ENCODE measurements at places on chromosomes 6 and 20. TPM values are rescaled to one million over a fixed set of nuclear protein-coding genes. Genes with fewer than 3 reads are reported as not detected.

DNA sequence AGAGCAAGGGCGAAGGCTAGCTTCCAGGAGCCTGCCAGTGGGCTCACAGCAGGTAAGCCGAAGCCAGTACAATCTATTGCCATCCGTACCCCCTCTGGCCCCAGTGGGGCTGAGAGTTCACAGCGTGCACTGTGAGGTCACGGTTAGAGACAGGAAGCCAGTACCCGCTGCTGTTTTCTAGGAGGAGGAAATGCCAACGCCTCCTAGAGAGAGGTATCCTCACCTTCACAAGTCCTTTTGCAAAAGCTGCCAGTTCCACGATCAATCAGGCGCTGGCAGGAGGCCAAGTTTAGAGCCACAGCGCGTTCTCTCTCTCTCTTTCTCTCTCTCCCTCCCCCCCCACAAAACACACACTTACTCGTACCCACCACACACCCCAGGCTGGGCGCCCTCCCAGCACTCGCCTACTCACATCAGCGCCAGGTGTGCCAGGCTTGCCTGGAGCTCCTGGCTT, 22.5 kb downstream of the COL9A1 start:
- DNase-seq, result no peak

DNA sequence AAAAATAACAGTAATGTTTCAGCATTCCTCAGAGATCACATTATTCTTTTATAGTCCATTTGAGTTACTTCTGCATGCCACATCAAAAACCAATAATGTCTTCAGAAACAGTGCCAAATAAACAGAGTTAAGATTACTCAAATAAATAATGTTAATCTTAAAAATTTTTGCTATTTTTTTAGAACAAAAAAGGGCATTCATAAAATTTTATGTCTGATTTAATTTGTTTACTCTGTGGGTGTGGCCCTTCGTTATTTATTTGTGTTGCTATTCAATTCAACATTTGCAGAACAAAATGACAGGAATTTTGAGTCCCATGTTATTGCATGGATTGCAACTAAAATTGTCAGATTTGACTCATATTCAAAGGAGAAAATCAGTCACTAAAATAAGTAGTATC, 18.7 kb upstream of the TBC1D32 start:
- DNase-seq, result no peak

- DNase-seq, result no peak
Observed at GRCh38 chr6:43891072-43891870, 121.3 kb downstream of the VEGFA start.

- DNase-seq, result no peak
Observed at GRCh38 chr20:62762376-62762775, 33.9 kb upstream of the MRGBP start.

DNA sequence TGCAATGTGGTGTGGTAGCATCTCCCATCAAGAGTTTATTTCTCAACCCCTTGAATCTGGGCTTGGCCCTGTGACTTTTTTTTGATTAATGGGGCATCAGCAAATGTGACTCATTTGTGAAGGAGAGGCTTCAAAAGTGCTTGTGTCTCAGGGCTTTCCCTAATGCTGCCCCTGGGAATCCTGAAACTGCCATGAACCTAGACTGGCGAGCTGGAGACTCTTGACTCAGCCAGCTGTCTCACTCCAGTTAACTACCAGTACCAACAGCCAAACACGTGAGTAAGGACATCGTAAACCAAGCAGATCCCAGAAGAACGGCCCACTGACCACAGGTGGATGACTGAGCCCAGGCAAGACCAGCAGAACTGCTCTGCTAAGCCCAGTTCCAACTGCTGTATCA, 72.8 kb upstream of the ADTRP start:
- DNase-seq, result no peak

GRCh38 chr6:32371229-32371628, 474 bp downstream of the TSBP1 start:
- no peak for DNase-seq

DNA sequence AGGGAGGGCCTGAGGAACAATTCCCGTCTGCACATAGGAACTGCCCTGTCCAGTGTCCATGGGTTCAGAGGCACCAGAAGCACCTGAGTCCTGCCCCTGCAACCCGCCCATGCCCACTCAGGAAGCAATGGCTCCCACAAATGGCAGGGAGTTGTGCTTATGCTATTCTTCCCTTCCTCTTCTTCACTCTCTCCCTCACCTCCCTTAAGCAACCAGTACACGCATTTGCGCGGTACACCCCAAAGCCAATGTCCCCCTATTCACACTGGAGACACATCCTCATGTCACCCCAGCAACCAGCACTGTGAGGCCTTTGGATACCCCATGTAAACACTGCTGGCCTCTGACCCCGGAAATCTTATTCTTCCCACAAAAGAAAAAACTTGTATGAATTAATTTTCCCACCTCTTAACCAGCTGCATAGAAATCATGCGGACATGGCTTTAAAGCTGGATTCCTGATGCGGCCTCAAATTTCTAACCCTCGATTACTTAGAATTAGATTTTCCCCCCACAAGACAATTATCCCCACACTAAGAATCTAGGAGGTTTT, 30.9 kb downstream of the FYN start:
- no peak for DNase-seq

GRCh38 chr6:69398729-69399128, 398.1 kb downstream of the LMBRD1 start:
- no peak for DNase-seq

- DNase-seq, result no peak
Observed at GRCh38 chr20:25038591-25039015, 19.3 kb downstream of the ACSS1 start.

- no peak for DNase-seq
Observed at GRCh38 chr6:53263917-53264316, 84.8 kb downstream of the ELOVL5 start.

- DNase-seq, result no peak
Observed at GRCh38 chr6:6595025-6595424, 6.5 kb downstream of the LY86 start.

- DNase-seq, result no peak
Observed at GRCh38 chr20:438571-439469, 23.5 kb downstream of the TBC1D20 start.

- DNase-seq, result no peak
Observed at GRCh38 chr6:13097454-13097853, 230.9 kb downstream of the TBC1D7 start.

- no peak for DNase-seq
Observed at GRCh38 chr6:34475238-34475682, 9.4 kb downstream of the PACSIN1 start.

DNA sequence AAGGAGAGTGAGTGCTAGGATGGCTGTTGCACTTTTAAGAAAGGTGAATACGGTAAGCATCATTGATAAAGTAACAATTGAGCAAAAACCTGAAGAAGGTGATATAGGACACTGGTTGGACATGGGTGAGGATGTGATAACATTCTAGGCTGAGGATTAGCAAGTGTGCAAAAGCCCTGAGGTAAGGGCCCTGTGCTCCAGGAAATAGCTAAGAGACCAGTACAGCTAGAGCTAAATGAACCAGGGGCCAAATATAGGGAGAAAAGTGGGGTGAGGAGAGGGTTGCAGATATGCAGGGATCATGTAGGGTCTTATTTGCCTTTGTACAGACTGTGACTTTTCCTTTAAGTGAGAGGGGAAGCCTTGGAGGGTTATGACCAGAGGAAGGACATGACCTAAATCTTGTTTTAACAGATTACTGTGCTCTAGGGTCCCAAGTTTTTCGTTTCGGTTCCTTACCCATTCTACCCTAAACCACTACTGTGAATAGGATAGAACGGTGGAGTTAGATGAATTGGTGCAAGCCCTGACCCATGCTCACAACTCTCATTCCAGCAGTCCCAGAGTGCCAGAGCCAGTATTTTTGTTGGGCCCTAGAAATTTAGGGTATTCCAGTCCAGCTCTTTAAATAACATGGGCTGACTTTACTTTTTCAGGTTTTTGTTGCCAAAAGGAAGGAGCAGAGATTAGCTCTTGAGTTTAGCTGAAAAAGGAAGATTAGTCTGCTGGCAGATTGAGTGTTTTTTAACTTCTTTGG, 10.7 kb downstream of the MAPK14 start:
- no peak for DNase-seq

DNA sequence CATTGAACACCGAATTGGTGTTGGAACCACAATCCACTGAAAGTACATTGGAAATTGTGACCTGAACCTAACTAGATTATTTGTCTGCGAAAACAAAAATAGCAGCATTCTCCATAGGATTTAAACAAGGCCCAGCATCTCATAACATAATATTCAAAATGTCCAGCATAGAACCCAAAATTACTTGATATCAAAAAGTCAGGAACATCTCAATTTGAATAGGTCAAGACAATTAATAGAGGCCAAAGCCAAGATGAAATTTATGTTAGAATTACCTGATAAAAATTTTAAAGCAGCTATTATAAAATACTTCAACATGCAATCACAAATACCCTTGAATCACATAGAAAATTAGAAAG, 42.4 kb upstream of the CD2AP start:
- no peak for DNase-seq

DNA sequence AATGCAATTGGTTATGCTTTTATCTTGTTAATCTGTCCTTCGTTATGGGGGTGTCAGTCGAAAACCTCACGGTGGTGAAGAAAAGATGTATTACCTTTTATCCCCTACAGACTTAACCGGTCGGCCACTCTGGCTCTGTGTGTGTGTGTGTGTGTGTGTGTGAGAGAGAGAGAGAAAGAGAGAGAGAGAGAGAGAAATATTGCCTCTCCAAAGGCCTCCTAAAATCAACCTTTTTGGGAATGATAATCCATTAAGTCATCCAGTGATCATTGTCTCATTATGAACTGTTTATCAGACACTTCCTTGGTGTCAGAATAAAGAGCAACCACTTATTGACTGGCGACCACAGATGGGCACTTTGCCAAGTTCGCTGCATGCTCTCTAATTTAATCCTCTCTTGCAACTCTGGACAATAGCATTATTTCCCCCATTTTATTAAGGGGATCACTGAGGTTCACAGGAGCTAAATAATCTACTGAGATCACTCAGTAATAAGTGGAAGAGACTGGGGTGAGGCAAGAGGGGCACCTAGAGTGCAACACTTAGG, 30.7 kb downstream of the SLC35D3 start:
- DNase-seq, result no peak

DNA sequence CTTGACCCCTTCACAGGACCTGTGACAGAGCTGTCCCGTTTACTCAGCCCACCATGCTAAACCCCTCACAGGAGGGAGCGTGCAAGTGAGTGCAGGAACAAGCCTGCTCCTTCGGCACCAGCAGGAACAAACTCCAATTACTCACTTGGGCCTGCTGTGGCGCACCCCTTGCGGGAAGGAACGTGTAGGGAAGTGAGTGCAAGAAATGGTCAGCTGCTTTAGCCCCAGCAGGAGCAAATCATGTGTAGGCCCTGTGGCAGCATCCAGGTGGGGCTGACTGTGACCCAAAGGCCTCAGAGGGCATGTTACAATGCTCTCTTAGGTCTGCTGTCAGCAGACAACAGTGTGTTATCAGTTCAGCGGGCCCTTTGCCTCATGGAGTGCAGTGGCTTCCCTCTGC, 574.4 kb downstream of the PRKN start:
- DNase-seq, result no peak

GRCh38 chr6:152050451-152051195, 243.1 kb downstream of the ESR1 start:
- no peak for DNase-seq

- no peak for DNase-seq
Observed at GRCh38 chr20:62856931-62857619, 4.5 kb downstream of the TCFL5 start.

- DNase-seq, result no peak
Observed at GRCh38 chr6:25179051-25179778, 100.0 kb upstream of the CARMIL1 start.

- DNase-seq, result no peak
Observed at GRCh38 chr6:128179876-128180438, 279.1 kb upstream of the THEMIS start.

GRCh38 chr6:141261016-141261671, 871.6 kb upstream of the GJE1 start:
- no peak for DNase-seq

- DNase-seq, result no peak
Observed at GRCh38 chr6:1348675-1349074, 36.8 kb downstream of the FOXQ1 start.

DNA sequence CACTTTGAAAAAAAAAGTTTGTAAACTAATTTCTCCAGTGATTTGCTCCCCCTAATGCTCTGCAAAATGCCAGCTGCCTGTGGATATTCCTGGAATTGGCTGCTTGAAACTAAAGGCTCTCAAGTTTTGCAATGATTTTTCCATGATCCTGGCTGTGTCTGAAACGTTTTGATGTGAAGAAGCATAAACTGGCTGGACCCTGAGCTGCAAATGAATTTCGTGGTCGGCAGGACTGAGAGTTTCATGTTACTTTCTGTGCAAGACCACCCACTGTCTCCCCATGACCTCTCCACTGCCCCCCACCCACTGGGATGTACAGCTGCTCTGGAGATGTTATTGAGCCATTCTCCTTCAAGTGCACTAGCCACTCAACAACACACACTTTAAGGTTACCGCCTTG, 171.3 kb upstream of the SSTR4 start:
- no peak for DNase-seq

Gene RSPO4
- 0.12 TPM for total RNA-seq

Gene DYNLT2
- 1.4 TPM for total RNA-seq

Gene TXLNB
- 0.22 TPM for total RNA-seq

Gene LAMA4
- 35.1 TPM for total RNA-seq

Gene SLC17A3
- total RNA-seq, result not detected

Gene PLCB4
- 39.5 TPM for total RNA-seq

Gene OPRL1
- total RNA-seq, result 0.25 TPM

Gene C6orf132
- 35.1 TPM for total RNA-seq

Gene PSMG4
- total RNA-seq, result 10.0 TPM

Gene TREM2
- total RNA-seq, result 0.88 TPM

Gene SAMD3
- total RNA-seq, result 1.7 TPM

Gene TDRD6
- 0.40 TPM for total RNA-seq
